ENCODE measurements at places on chromosomes 12 and 14.
A peak's percentile ranks its signal among the peaks of the same experiment; 100 is the strongest.

DNA sequence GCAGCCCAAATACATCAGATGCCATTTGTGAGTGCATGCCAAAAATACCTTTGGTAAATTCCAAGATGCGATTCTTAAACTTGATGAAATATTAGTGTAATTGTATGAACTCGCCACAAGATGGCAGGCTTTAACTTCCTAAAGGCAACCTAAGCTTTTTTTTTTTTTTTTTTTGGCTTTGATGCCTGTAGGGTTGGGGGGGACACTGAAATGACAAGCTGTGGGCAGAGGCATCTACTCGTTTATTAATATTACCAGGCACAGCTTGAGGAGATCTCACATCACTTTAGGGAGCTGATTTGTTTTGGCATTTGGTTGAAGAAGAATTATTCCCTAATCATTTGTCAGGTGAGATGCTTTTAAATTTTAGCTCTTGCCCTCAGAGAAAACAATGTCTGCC, 126.7 kb upstream of the CCDC196 start:
- DNase-seq = peak; percentile 45

DNA sequence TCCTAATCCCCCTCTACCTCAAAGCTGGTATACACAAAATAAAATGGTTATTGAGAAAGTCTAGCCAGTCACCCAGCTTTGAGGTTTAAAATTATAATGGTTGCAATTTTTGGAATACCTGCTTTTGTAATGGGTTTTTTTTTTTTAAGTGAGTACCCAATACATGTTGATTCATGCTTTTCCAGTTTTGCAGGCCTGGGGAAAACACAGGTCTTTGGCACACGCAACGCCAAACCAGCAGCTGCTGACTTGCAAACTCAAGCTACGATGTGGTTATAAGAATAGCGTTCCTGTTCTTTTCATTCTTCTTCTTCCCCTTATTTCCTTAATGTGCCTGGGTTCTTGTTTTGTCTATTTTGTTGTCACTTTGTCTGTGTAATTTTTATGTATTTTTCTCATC, 233.0 kb downstream of the EGLN3 start:
- no peak for DNase-seq

DNA sequence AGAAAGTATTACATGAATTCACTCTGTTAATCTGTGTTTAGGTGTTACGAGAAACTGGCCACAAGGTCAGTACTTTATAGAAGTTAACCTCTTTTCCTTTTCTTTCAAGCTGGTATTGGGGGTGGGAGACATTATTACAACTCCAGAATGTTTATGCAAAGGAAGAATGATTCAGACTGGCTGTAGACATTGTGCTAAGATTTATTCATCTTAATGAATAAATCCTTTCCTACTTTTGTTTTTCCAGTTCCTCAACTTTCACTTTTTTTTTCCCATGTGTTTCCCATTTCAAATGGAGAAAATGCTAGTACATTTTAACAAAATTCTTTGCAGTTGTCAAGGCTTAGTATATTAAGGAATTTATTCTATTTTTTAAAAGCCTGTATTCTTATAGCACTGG, 1.3 kb downstream of the OTOGL start:
- DNase-seq = no peak

- no peak for DNase-seq
Measured at GRCh38 chr12:90126125-90126524, 417.5 kb upstream of the ATP2B1 start.

DNA sequence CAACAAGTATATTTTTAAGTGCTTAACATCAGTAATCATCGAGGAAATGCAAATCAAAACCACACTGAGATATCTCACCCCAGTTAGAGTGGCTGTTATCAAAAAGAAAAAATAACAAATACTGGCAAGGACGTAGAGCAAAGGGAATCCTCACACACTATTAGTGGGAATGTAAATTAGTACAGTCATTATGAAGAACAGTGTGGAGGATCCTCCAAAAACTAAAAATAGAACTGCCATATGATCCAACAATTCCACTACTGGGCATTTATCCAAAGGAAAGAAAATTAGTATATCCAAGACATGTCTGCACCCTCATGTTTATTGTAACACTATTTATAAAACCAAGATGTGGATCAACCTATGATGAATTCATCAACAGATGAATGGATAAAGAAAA, 149.0 kb upstream of the PWP1 start:
- no peak for DNase-seq

DNA sequence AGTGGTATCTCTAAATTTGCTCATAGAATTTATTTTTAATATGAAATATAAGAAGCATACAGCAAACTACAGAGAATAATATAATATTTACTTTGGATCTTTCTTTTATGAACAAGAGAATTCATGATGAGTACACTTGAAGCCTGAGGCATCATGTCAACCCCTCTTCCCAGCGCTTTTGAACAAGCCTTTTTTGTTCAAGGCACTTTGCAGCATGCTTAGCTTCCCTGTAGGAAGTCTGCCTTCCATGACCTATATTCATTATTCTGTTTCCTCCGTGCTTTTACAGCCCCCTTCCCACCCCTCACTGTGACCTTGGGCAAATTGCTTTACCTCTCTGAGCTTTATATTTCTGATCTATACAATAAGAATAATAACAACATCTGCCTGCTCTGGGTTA, 41.6 kb downstream of the SCN8A start:
- DNase-seq = no peak

DNA sequence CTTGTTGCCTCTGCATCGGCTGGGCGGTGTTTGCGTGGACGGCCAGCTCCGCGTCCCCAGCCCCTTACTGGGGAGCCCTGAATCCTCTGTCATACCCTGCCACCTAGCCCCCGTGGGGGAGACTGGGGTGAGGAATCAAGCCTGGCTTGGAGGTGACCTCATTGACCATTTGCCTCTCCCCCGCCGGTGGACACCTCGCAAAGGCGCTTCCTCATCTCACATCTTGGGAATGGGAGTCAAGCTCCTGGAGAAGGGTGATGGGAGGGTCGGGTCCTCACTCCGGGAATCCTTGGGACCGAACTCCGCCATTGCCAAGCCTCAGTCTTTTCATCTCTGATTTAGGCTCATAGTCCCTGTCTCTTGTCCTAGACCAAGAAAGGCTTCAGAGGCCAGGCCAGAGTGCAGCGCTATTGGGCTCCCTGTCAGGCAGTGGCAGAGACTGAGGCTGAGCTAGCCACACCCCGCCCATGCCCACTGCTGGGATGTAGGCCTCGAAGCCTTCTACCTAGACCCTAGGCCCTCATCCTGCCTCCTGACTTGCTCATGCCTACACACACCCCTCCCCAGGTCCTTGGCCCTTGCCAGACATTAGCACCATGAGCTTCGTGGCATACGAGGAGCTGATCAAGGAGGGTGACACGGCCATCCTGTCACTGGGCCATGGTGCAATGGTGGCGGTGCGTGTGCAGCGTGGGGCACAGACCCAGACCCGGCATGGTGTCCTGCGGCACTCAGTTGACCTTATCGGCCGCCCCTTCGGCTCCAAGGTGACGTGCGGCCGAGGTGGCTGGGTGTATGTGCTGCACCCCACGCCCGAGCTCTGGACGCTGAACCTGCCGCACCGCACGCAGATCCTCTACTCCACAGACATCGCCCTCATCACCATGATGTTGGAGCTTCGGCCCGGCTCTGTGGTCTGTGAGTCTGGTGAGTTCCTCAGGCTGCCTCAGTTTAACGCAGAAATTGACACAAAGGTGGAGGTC, 678 bp downstream of the TRMT61A start:
- no peak for DNase-seq
